ENCODE measurements at places on chromosomes 6 and 20.

GRCh38 chr6:156359912-156360311 is 417.3 kb upstream of the ARID1B start:
- no peak for DNase-seq

GRCh38 chr20:5550733-5551529 is 199.3 kb upstream of the SHLD1 start:
- DNase-seq, result no peak

- no peak for DNase-seq
These were observed 106.4 kb downstream of the RALGAPA2 start for GRCh38 chr20:20606050-20606449.

DNA sequence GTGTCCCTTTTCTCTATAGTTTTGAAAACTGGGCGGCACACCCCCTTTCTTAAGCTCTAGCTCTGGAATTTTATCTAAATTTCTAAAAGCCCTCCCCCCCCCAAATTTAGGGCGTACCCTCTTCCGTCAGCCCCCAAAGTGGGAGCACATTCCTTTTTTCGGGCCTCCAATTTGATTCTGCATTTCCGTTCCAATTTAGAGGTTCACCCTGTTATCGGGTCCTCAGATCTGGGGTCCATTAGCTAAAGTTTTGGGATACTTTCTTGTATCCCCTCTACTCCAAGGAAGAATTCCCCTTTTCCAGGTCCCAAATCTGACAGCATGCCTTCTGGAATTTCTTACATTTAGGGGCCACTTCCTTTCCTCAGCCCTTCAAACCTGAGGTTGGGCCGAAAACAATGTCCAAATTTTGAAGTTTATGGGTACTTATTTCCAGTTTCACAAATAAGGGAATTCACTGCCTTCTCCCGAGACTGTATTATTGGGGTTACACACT is 796 bp downstream of the PHF20 start:
- no peak for DNase-seq

- no peak for DNase-seq
These were observed 145.6 kb downstream of the GJA10 start for GRCh38 chr6:90039911-90040310.

DNA sequence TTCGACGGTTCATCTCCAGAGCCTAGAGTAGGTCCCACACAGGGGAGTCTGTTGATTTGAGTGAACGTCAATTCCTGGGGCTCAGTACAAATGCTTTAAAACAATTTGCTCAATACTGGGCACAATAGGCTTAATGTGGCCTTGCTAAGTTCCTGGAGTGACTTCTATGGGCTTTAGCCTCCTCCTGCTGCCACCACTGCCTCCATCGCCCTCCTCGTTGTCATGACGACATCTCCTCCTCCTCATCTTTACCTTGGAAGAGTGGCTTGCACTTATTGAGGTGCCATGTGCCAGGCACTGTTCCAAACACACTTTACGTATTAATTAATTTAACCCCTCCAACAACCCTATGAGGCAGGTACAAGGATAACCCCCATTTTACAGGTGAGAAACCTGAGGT is 11.8 kb upstream of the ZMYND8 start:
- DNase-seq, result no peak

GRCh38 chr6:136464874-136465273 is 85.3 kb downstream of the MAP7 start:
- no peak for DNase-seq

DNA sequence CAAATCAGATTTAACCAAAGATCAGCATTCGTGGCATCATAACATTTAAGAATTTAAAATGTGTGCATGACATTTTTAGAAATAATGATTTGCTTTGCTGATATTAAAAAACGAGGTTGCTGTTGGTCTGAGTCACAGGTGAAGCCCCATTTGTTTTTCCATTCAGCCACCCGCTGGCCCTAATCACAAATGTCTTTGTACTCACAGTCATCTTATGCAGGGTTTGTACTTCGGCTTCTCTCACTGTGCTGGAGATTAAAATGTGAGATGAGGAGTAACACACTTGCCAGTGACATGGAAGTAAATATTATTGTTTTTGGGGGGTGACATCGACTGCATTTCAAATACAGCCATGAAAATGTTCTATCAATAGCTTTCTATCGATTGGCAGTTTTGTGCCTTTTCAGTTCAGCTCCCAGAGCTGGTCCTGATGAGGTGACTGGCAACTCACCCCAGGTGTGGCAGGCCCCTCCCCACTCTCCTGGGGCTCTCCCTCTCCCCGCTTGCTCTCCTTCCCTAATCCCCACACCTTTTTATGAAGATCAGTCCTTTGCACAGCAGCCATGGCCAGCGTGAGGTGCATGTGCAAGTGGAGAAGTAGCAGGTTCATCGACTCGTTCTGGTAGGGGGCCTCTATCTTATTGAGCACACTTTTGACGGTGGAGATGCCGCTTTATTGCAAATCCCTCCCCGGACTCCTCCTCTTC is 58.8 kb upstream of the FUCA2 start:
- DNase-seq, result no peak

- DNase-seq, result no peak
These were observed 291.5 kb upstream of the MANEA start for GRCh38 chr6:95285881-95286280.

DNA sequence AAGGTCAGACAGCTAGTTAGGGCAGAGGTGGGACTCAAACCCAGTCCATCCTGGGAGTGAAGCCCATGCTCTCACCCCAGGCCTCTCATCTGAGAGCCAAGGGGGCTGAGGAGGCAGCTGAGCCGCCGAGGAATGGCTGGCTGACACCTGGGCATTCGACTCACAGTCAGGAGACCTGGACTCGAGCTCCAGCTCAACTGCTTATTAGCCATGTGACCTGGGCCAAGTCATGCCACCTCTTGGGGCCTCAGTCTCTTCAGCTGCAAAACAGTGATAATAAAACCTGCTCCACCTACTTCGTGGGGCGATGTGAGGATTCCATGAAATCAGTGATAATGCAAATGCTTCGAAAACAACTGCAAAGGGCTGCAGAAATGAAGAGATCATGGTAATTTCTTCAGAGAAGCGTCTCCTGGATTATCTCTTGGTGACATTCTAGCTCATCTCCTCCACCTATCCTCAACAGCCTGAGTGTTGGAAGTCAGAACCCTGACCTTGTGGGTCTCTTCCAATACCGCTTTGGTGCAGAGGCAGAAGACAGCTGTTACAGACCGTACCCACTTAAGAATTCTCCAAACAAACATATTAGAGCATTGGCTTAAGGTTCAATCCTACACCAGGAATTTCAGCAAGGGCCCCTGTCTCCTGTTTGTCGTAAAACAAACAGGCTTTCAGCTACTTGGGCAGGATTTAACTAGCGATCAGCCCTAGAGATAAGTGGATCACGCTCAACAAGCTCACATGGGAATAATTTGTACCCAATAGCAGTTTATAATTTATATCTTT is 60.0 kb upstream of the PIM1 start:
- DNase-seq, result no peak

DNA sequence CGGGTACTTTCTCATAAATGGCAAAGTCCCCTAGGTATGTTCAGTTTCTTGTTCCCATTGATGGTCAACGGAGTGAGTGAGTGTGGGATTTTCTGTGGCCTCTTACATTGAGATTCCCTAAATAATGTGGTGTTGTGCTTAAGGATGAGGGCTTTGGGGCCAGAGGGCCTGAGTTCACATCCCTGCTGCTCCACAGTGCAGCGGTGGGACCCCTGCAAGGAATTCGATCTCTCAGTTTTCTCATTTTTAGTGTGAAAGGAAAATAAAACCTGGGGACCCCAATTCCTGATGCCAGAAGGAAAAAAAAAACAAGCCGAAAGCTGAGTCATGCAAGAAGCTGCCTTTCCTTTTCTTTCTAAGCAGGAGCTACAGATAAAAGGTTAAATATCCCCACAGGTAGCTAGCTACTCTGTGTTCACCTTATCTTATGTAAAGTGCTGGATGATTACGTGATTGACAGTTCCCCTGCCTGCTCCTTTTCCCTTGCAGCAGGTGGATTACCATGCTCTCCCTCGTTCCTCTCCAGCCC is 120.2 kb upstream of the CLDN20 start:
- no peak for DNase-seq

GRCh38 chr20:4052139-4052480 is 36.8 kb upstream of the RNF24 start:
- no peak for DNase-seq

- DNase-seq, result no peak
These were observed 48.2 kb downstream of the FRK start for GRCh38 chr6:116012471-116012949.

DNA sequence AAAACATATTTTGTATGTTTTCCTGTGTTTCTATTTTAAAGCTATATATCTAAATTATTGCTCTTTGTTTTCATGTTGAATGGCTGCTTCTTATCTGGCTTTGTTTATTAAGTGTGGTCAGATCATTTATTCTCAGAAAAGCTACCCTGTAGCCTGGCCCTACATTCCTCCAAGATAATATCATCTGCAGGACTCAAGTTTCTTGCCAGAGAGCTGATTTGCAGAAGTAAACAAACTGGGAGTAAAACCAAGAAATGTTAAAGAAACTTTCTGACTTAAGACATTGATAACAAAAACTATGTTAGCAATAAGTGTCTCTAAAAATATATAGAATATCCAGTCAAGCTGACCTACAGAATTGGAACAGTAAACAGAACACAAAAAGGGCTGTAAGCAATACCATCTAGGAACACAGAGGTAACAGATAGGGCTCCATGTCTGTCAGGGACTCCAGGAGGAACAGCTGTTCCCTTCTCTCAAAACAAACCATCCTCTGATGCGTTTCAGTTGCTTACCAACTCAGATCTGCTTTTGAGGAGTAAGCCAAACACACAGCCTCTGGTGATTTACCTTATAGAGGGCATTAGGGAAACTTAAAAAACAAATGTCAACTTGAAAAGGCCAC is 17.5 kb upstream of the CEP85L start:
- no peak for DNase-seq

DNA sequence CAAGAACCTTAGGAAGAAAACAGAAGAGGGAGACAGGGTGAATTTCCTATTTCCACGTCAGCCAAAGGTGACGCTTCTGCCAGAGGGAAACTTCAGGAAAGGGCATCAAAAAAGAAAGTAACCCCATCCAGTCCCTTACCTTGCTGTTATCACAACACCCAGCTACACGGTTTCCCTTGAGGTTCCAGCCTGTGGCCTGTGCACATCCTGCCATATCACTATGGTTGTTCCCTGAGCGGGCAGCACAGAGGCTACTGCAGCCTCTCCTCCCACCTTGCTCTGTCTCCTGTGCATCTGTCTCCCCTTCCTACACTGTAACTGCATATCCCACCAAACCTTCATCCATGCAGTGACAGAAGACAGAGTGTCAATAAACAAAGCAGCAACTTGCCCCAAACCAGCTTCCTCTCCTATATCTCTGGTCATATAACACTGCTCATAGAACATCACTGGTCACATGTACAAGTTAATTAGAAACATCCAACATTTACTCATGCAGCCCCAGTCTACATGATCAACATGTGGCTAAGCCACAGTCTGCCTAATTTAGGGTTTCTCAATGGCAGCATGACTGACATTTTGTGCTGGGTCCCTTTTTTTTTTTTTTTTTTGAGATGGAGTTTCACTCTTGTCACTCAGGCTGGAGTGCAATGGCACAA is 54.7 kb downstream of the GFOD1 start:
- DNase-seq, result no peak

GRCh38 chr6:136210398-136211165 is 39.5 kb downstream of the MTFR2 start:
- DNase-seq, result peak; percentile 55

- DNase-seq, result no peak
These were observed 40.2 kb upstream of the INSM1 start for GRCh38 chr20:20327746-20328145.

DNA sequence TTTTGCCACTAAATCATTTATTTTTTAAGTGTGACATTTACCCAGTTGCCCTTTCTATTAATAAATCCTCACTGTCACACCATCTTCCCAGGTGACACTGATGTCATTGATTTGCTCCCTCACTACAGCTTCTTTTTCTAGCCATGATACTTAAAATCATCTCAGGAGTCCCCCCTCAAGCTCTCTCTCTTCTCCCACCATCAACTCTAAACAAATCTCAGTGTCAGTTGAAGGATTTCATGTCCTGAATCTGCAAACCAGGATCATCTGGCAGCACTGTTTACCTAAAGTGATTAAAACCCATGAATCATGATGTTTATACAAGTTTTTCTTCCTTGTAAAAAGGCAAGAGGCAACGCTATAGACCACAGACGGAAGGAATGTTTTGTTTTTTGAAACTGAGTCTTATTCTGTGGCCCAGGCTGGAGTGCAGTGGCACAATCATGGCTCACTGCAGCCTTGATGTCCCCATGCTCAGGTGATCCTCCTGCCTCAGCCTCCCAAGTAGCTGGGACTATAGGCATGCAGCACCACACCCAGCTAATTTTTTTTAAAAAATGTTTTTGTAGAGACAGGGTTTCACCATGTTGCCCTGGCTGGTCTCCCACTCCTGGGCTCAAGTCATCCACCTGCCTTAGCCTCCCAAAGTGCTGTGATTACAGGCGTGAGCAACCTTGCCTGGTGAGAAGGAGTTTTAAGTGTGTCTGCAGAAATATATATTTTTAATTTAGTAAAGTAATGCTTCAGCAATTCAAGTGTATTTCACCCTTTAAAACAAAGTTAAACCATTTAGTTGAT is 30.1 kb upstream of the SH3BGRL2 start:
- DNase-seq, result no peak

DNA sequence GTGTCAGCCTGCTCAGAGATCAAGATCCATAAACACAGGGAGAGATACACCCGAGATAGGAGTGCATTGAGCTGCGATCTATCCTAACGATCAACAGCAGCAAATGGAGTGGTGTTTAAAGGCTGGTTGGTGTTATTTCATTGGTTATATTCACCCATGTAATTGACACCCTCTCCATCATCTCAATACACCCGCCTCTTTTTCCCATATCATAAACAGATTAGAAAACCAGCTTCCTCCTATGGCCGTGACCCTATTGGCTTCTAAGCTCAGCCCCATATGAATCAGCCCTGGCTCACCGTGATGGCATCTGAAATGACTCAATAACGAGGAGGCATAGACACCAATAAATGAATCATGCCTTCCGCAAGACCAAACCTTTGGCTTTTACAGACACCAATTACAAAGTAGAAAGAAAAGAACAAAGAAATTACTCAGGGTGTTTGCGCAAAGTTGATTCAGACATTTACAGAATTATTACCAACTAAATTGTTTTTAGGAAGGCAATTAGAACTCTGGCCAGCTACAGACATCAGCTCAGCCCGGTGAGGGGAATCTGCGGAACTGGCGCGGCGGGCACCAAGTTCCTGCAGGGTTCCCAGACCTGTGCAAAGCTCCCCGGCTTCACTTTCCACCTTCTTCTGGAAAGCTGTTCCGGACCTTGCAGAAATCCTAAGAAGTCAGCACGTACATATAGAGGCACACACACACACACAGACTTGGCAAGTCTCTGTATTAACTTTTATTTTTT is 11.5 kb downstream of the PMEPA1 start:
- DNase-seq, result no peak
